ENCODE measurements at places on chromosomes 3 and 15.

DNA sequence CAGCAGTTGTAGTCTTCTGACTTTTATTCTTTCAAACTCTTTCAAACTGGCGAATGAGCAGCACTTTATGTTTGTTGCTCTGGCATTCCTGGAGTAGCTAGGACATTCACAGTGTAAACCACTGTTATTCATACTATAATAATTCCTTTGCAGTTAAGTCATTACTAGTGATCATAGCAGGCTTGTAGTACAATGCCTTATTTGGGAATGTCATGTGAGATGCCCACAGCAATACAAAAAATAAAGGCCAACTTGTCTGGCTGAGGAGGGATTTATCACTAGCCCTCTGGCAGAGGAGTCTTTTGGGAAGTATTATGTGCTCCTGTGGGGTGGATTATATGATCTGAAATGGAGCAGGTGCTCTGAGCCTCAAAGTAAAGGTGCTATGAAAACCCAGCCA, 197.2 kb downstream of the VGLL3 start:
- DNase-seq: no peak

DNA sequence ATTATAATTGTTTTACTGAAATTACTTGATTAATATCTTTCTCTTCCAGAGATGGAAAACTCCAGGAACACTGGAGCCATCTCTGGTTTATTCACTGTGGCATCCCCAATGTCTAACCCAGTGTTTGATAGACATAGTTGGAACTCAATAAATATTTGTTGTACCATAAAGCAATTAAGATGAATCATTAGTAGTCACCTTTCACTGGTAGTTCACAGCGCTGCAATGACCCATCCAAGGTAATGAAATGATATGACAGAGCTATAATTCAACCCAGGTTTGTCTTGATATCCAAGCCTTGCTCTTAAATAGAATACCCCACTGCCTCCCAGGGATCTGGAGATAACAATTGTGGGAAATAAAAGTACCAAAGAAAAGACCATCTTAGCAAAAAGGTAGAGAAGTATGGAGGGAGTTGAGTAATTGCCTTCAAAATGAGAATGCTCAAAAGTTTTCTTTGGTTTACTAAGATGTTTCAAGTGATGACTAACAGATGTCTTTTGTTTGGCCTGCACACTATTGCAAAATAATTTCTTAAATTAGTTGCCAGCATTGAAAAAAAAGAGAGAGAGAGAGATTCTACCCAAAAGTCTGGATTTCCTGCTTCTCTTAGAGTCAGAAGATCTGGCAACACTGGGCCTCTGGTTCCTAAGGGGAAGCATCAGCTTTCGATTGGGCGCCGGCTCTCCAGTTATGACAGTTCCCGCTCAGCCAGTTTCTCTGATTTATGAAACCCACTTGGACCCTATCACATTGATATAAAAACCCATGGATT, 348.5 kb downstream of the ERC2 start:
- DNase-seq: no peak

DNA sequence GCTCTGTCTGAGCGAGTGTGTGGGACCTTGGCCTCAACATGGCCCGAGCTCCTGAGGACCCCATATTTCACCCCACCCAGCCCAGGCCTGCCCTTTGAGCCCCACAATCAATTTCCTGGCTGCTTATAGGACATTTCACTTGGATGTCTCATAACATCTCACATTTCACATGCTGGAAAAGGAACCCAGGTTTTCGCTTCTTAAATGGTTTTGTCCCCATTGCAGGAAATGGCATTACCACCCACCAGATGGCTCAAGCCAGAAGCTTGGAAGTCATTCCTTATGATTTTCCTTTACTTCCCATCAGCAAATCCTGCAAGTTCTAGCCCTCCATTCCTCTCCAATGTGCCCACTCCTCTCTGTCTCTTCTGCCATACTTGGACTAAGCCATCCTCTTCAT, 14.9 kb downstream of the ITGA11 start:
- DNase-seq: no peak

- DNase-seq: peak; percentile 38
Measured at GRCh38 chr3:133448478-133449122, 48.7 kb downstream of the BFSP2 start.

- no peak for DNase-seq
Measured at GRCh38 chr15:84871428-84871985, 13.0 kb upstream of the SLC28A1 start.

- DNase-seq: no peak
Measured at GRCh38 chr3:77320514-77320913, 280.6 kb downstream of the ROBO2 start.
